ENCODE measurements at places on chromosomes 12 and 14. TPM values are rescaled to one million over a fixed set of nuclear protein-coding genes. Genes with fewer than 3 reads are reported as not detected.
A peak's percentile ranks its signal among the peaks of the same experiment; 100 is the strongest.

DNA sequence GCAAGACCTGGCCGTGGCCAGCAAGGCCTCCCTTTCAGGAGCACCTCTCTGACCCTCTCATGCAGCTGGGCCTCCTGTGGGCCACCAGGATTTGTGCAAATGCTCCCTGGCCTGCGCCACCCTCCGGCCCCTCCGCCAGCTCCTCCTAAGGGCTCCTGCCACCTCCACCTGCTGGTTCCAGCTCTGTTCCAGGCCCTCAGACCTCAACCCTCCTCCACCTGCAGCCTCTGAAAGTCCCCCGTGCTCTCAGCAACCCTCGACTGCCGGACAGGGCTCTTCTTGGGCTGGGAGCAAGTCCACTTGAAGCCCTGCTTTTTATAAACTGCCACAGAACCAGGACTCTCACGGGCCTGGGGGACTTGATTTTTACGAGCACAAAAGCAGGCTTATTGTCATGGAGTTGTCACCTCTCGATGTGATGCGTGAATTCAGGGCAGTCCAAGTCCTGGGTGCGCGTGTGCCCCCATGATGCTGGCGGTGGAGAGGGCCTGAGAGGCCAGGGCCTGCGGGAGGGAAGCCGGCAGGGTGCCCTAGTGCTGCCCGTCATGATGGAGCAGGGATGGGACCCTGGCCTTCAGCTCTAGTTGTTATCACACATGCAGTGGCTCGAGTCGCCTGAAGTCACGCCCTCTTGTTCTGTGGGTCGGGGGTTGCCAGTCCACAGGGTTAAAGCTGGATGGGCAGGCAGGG, 9.1 kb downstream of the TEDC1 start:
- no peak overlapping the region for H3K4me3 ChIP-seq
- no peaks in the 10 kb centered on the region for H3K36me3 ChIP-seq
- H3K27ac ChIP-seq = no peak overlapping the region
- H3K4me1 ChIP-seq = no peaks in the 10 kb centered on the region
- no peaks in the 10 kb centered on the region for H3K27me3 ChIP-seq

GRCh38 chr12:132491138-132491663, 1.2 kb downstream of the FBRSL1 start:
- H3K4me3 ChIP-seq = peak overlapping the region; percentile 82
- peak overlapping the region; percentile 87 for H3K27ac ChIP-seq
- peaks cover 16% of the 10 kb centered on the region for H3K36me3 ChIP-seq
- ATAC-seq = no peak
- no peaks in the 10 kb centered on the region for H3K27me3 ChIP-seq
- H3K4me1 ChIP-seq = peaks cover 11% of the 10 kb centered on the region

Gene EML5
- total RNA-seq = 1.6 TPM

DNA sequence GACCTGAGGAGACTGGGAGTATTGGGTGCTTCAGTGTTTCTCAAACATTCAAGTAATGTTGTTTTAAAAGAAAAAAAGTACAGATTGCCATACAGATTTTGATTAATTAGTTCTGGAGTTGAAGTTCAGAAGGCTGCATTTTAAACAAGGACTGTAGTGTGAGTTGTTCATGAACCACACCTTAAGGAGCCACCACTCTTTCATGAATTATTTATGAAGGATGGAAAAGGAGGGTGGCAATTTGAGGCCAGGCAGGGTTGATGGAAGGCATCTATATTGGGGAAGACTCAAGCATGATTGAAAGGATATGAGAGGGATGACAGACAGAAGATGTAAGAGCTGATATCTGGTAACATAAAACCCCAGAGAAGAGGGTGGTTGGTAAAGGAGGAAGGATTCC, 146.6 kb upstream of the CAND1 start:
- H3K36me3 ChIP-seq = no peaks in the 10 kb centered on the region
- H3K4me1 ChIP-seq = no peaks in the 10 kb centered on the region
- H3K27me3 ChIP-seq = peaks cover 14% of the 10 kb centered on the region
- ATAC-seq = no peak
- no peak overlapping the region for H3K4me3 ChIP-seq

DNA sequence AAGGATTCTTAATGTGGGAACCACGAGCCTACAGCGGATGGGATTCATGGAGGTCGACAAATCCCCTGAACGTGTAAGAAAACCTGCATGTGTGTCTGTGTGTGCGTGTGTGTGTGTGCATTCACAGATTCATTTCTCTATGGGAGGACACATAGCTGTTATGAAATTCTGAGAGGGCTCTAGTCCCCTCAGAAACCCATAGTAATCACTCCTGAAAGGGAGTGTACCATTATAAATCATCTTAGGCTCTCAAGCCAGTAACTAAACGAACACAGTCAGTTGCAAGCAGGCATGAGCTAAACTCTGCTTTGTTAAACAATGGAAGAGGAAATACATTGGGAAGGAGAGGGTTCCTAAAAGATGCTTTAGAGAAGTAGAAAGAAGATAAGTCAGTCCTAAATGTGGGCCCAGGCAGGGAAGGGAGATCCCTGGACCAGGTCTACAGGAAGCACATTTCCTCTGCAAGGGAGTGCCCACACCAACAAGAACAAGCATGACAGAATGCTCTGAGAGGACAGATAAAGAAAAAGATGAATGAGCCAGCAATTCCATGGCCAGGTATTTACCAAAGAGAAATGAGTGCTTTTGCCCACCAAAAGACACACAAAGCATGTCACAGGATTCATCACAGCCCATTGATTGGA, 91.3 kb downstream of the ITPR2 start:
- H3K4me1 ChIP-seq = peaks cover 32% of the 10 kb centered on the region
- ATAC-seq = no peak
- H3K4me3 ChIP-seq = no peak overlapping the region
- H3K27me3 ChIP-seq = no peaks in the 10 kb centered on the region

Gene GPX2
- total RNA-seq = not detected

Gene IAPP
- not detected for total RNA-seq

DNA sequence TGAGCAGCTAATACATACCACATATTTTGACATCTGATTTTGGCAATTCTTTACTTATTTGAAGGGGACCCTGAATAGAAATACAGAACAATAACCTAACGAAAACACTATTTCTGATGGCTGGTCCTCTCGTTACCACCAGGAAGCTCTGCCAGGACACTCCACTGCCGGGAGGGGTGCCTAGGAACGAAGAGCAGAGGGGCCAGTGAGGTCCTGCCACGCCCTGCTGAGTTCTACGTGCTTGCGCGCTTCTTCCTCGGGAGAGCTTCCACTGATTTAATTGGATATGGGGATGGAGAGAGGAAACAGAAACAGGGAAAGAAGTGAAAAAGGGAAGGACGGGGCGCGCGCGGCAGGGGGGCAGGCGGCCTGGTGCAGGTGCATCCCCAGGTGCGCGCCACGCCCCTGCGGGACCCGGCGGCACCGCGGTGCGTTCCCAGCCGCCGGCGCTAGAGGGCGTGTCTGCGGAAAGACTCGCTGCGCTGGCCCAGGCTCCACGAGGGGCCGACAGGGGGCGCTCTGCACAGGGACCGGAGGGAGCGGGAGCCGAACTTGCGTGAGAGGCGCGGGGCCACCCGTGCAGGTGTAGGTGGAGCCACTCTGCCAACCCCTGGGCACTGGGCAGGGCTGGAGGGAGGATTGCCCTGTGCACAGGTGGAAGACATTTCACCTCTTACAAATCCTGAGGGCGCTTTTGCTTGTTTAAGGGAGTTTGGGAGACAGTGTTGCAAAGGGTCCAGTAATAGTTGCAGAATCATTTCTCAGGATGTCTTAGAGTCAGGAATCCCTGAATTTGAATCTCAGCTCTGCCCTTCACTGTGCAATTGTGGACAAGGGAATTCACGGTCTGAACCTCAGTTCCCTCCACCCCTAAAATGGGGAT, 986.3 kb upstream of the TMEM132C start:
- no peaks in the 10 kb centered on the region for H3K36me3 ChIP-seq
- peaks cover 7% of the 10 kb centered on the region for H3K4me1 ChIP-seq
- no peak overlapping the region for H3K27ac ChIP-seq
- ATAC-seq = peak; percentile 81
- no peak overlapping the region for H3K4me3 ChIP-seq
- peaks cover 11% of the 10 kb centered on the region for H3K27me3 ChIP-seq

DNA sequence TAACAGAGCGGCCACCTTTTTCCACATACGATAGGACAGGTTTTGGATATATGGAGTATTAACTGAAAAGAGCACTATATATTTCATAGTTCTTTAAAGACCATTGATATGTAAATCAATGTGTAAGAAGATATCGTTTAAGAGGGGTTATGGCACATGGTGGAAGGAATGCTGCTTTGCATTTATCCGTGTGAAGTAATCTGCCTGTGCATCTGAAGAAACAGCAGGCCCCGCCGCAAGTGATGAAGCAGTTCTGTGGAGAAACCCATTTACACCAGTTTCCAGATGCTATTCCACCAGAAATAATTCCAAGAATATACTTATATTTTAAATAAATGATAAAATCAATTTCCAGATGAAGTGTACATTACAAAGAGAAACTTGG, 72.4 kb downstream of the BICD1 start:
- H3K27me3 ChIP-seq = no peaks in the 10 kb centered on the region
- no peaks in the 10 kb centered on the region for H3K4me1 ChIP-seq
- H3K36me3 ChIP-seq = no peaks in the 10 kb centered on the region
- no peak overlapping the region for H3K27ac ChIP-seq
- no peak overlapping the region for H3K4me3 ChIP-seq

- H3K4me1 ChIP-seq = no peaks in the 10 kb centered on the region
- no peak for ATAC-seq
- no peaks in the 10 kb centered on the region for H3K27me3 ChIP-seq
- H3K4me3 ChIP-seq = no peak overlapping the region
- no peak overlapping the region for H3K27ac ChIP-seq
Observed at GRCh38 chr14:89096946-89097345, 272.5 kb downstream of the TTC8 start.

GRCh38 chr14:102849526-102850379, 72.5 kb downstream of the TRAF3 start:
- no peaks in the 10 kb centered on the region for H3K27me3 ChIP-seq
- H3K4me1 ChIP-seq = peaks cover 13% of the 10 kb centered on the region
- no peak for ATAC-seq
- H3K36me3 ChIP-seq = peaks cover 86% of the 10 kb centered on the region
- peak overlapping the region; percentile 65 for H3K27ac ChIP-seq

DNA sequence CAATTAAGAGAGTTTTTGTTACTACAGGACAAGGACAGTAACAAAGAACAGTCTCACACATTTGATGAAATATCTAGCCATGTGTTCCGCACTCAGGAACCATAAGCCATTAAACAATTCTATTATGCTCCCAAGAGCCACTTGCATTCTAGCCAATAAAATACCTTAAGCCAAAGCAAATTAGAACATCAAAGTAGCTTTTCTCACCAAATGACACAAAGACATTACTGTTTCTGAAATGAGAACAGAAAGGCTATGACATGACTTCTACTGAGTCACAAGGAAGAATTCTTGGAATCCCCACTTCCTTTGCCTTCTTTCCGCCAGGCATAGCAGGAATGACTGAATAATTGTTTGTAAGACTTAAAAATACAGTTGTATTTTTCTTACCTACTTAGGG, 445.8 kb downstream of the ATP23 start:
- H3K27ac ChIP-seq = no peak overlapping the region
- no peaks in the 10 kb centered on the region for H3K36me3 ChIP-seq
- no peak for ATAC-seq
- H3K4me3 ChIP-seq = no peak overlapping the region
- H3K27me3 ChIP-seq = peaks cover 28% of the 10 kb centered on the region
- H3K4me1 ChIP-seq = no peaks in the 10 kb centered on the region

- H3K27me3 ChIP-seq = no peaks in the 10 kb centered on the region
- H3K36me3 ChIP-seq = peaks cover 98% of the 10 kb centered on the region
- no peak for ATAC-seq
- H3K4me1 ChIP-seq = no peaks in the 10 kb centered on the region
- peak overlapping the region; percentile 98 for H3K27ac ChIP-seq
Observed at GRCh38 chr14:22489244-22489545, 99.8 kb downstream of the DAD1 start.

Gene PLD4
- not detected for total RNA-seq

GRCh38 chr12:132089407-132089910, 54.7 kb downstream of the DDX51 start:
- H3K27ac ChIP-seq = no peak overlapping the region
- peaks cover 42% of the 10 kb centered on the region for H3K36me3 ChIP-seq
- no peaks in the 10 kb centered on the region for H3K27me3 ChIP-seq
- peaks cover 15% of the 10 kb centered on the region for H3K4me1 ChIP-seq
- no peak overlapping the region for H3K4me3 ChIP-seq

Gene TMEM229B
- 0.84 TPM for total RNA-seq

- H3K4me3 ChIP-seq = peak overlapping the region; percentile 30
- no peaks in the 10 kb centered on the region for H3K27me3 ChIP-seq
- peaks cover 5% of the 10 kb centered on the region for H3K36me3 ChIP-seq
- peaks cover 26% of the 10 kb centered on the region for H3K4me1 ChIP-seq
- ATAC-seq = peak; percentile 91
Observed at GRCh38 chr12:46377678-46378077, 5.1 kb upstream of the SLC38A2 start.

DNA sequence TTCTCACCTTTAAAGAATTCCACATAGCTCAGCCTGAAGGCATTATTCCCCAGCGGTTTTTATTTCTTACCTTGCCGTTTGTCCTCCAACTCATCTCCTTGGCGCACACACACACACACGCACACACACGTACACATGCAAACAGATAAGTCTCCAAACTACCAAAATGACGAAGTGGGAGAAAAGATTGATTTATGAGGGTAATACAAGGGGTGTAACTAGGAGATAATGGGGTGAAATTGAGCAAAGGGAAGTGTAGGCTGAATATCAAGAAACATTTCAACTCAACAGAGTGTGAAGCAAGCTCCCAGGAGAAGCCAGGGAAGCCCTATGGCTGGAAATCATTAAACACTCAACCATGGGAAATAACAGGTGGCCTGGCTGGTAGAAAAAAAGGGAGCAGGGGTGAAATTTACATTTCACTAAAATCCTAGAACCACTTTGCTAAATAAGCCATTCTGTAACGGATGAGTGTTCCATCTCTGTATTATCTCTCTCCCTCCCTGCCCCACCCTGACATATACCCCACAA, 41.0 kb downstream of the GRIN2B start:
- ATAC-seq = no peak
- H3K4me3 ChIP-seq = no peak overlapping the region
- H3K4me1 ChIP-seq = no peaks in the 10 kb centered on the region
- H3K27me3 ChIP-seq = peaks cover 21% of the 10 kb centered on the region

- H3K27me3 ChIP-seq = no peaks in the 10 kb centered on the region
- no peak overlapping the region for H3K4me3 ChIP-seq
- no peaks in the 10 kb centered on the region for H3K4me1 ChIP-seq
- ATAC-seq = no peak
Observed at GRCh38 chr14:32432813-32433538, 103.9 kb downstream of the AKAP6 start.

- H3K36me3 ChIP-seq = no peaks in the 10 kb centered on the region
- ATAC-seq = no peak
- peaks cover 11% of the 10 kb centered on the region for H3K4me1 ChIP-seq
- H3K27me3 ChIP-seq = no peaks in the 10 kb centered on the region
- H3K27ac ChIP-seq = no peak overlapping the region
Observed at GRCh38 chr12:45248095-45248494, 32.2 kb downstream of the ANO6 start.

- no peaks in the 10 kb centered on the region for H3K36me3 ChIP-seq
- peak; percentile 56 for ATAC-seq
- no peaks in the 10 kb centered on the region for H3K27me3 ChIP-seq
- H3K4me1 ChIP-seq = peaks cover 6% of the 10 kb centered on the region
- H3K4me3 ChIP-seq = peak overlapping the region; percentile 81
- H3K27ac ChIP-seq = peak overlapping the region; percentile 74
Observed at GRCh38 chr12:57127101-57127725, 1.1 kb upstream of the LRP1 start.

GRCh38 chr12:67358781-67359338, 89.7 kb downstream of the CAND1 start:
- no peak for ATAC-seq
- H3K27me3 ChIP-seq = no peaks in the 10 kb centered on the region
- peaks cover 13% of the 10 kb centered on the region for H3K4me1 ChIP-seq
- H3K36me3 ChIP-seq = no peaks in the 10 kb centered on the region
- no peak overlapping the region for H3K4me3 ChIP-seq

Data from activated T-helper 17 cell treated with anti-CD3 and anti-CD28 coated beads, Interleukin-2, amount 50 U/mL, for 72 hours (primary cell).